Femur (tissue), 1 donor: ENCODE measurements at places on chromosomes 16 and 17.

DNA sequence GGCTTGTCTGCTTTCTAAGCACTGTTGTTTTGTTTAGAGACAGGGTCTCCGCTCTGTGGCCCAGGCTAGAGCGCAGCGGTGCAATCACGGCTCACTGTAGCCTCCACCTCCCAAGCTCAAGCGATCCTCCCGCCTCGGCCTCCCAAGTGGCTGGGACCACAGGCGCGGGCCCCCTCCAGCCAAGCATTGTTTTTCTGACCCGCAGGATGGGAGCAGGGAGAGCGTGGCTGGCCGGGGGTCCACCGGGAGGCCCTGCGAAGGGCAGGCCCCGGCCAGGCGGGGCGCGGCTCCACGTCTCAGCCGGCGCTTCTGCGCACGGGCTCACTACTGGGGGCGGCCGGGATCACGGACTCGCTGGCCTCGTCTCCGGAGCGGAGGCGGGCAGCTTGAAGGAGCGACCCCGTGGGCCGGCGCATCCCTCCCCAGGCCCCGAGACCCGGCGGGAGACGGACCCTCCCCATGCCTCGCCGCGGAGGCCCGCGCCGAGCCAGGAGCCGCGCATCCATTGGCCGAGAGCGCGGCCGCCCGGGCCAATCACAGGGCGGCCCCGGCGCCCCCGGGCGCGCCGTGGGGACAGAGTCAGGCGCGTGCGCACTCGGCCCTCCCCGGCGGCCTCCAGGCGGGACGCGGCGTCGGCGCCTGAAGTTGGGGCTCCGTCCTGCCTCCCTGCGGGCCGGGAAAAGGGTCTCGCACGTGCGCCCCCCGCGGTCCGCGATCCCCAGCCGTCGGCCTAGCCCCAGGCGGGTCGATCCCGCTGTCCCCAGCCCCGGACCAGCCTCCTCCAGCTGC is 24.9 kb downstream of the ACTG1 start:
- peak; percentile 89 for DNase-seq

DNA sequence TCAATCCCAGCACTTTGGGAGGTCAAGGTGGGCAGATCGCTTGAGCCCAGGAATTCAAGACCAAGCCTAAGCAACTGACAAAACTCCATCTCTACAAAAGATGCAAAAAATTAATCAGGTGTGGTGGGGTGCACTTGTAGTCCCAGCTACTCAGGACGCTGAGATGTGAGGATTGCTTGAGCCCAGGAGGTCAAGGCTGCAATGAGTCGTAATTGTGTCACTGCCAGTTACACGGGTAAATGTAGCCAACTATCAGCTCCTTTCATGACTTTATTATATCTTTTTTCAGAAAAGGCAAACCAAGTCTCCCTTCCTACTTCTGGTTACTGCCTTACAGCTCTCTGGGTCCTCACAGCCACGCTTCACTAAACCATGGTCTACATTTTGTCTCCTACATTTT is 4.0 kb downstream of the SDF2 start:
- DNase-seq: no peak

- peak; percentile 87 for DNase-seq
Measured at GRCh38 chr16:57485916-57486857, at the start of gene DOK4. Gene DOK4, minus strand, starts transcription at chr16:57486493. Its CDS starts 6,986 bp downstream, at chr16:57479507.

- peak; percentile 18 for DNase-seq
Measured at GRCh38 chr16:9199311-9199710, 107.9 kb downstream of the HAPSTR1 start.

- DNase-seq: no peak
Measured at GRCh38 chr16:46612121-46612520, 9.1 kb downstream of the SHCBP1 start.

DNA sequence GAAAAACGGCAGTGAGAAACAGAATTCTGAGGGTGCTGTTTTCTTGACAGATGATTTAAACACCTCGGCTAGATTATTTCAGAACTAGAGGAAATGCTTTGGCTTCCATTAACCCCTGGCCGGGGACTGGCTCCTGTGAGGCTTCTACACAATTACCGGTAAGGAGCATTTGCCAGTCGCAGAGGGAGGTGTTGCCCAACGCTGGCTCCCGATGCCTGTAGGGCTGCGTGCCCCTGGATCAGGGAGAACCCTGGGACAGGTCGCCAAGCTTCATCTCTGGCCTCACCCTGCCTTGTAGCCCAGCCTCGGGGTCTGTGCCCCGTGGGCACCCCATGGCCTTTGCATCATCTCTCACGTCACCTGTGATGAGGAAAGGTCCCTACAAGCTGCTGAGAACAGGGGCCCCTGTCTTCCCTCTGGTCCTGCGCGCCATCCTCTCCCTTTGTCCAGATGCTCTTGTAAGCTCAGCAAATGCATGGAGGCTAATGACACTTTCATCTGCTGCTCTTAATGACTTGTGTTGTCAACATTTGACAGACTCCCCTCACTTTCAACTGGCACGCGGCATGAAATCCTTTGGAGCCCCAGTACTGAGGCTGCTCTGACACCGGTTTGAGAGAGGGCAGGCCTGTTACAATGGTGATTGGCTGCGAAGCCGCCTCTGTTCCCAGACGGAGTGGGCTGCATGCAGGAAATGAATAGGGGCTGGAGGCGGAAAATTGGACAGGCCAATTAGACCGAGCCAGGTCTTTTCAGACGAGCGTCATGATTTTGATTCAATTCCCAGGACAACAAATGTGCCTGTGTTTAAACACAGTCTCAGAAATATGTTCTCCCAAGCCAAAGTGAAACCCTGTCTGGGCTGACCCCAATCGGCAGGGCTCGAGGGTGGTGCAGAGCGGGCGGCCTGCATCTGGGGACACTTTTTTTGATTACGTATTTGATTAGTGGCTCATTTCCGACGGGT is 85.5 kb upstream of the DOC2B start:
- peak; percentile 78 for DNase-seq

DNA sequence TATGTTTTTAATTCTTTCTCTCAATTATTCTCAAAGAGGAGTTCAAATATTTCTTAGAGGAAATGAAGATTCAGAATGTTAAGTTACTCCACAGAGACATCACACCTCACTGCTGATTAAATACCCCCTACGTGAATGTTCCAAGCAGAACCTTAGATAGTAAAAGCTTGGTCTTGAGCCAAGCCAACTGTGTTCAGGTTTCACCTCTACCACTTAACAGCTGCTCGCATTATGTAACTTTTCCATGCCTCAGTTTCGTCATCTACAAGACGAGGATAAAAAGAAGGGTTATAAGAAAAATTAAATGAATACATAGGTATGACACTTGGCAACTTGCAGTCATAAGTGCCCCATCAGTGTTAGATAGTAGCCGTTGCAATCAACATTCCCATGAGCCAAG is 356.2 kb downstream of the RBFOX1 start:
- DNase-seq: no peak

GRCh38 chr17:34275881-34276280 is 5.9 kb downstream of the CCL7 start:
- no peak for DNase-seq

- no peak for DNase-seq
Measured at GRCh38 chr17:17420082-17420481, 56.7 kb upstream of the MED9 start.

DNA sequence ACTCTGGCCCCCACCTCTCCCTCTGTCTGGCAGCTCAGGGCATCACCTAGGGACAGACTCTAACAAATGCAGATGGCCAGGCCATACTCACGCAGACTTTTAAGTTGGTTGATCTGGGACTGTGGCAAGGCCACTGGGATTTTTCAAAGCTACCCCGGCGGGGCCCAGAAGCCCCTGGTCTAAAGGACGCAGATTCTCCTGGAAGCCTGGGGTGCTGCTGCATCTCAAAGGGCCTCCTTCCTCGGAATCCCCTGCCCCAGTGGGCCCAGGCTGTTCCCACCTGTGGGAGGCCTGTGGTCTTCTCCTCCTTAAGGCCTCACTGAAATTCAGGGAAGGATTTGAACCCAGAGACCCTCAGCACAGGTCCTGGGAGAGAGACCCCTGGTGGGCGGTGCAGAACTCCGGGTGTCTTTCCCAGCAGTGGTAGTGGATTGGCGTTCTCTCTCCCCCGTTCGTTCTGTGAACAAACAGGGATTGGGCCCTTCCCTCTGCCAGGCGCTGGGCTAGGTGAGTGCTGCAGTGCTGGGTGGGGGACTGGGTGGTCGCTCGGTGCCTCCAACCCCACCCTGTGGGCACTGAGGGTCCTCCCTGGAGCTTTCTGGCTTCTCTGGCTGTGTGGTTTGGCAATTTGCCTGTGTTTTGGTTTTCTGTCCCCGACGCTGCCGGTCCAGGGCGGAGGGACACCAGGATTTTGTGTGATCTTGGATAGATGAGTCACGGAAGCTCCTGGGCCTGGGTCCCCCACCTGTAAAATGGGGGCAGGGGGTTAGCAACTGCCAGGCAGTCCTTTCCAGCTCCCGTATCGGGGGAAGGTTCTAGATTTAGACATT is 160.5 kb upstream of the GSE1 start:
- DNase-seq: no peak

DNA sequence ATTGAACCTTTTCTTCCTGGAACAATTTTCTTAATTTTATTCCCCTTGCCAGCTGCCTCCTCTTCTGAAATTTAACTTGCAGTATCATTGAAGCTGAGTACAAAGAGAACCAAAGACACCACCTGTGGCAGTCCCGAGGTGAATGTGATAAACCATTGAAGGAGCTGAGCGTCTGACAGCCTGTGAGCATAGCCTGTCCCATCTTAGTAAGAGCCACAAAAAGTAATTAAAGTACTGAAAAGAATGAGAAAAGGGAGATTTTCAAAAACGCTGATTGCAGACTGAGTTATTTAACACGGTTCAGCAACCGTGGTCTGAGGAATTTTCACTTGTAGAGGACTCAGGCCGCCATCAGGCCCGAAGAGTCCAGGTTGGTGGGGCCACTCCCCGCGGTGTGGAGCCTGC is 27.2 kb upstream of the ST6GALNAC1 start:
- no peak for DNase-seq

DNA sequence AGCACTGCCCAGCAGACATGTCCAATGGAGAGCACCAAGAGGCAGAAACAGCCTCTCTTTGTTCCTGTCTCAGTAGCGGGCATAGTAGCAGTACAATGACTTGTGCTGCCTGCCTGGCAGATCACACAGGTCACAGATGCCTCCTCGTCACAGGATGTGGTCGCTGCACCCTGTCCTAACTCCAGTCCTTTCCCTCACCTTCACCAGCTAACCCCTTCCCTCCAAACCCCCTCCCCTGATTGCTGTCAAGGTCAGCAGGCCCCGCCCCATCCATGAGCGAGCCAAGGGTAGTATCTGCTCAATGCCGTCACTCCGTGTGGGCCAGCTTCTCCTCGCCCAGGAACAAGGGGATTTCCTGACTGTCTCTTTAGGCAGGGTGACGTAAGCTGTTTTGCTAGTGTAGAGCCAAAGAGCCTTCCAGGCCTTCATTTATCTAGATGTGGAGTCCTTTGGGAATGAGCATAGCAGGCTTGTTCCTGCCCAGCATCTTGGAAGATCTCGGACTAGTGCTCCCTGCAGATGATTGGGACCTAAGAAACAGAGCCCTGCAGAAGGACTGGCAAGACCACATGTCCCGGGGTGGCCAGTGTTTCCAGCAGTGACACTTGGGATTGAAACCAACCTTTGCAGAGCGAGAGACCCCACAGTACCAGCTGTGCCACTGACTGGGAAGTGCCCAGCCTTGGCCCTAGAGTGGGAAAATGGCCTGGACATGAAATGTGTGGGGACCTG is 75.9 kb upstream of the TNRC6C start:
- DNase-seq: peak; percentile 68

DNA sequence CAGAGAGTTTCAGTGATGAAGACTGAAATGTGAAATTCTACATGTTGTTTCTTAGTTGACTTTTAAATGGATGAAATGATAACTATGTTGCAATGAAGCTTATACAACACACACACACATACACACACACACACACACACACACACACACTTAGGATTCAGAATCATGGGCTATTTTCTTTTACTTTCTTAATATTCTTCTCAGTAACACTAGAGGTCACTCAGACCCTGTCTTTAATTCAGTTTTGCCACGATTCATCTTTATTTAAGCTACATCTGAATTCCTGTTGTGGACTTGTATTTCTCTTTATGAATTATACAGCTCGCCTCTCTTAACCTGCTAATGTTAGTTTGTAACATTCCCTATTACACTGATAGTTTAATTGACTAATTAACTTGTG is 109.6 kb upstream of the GOT2 start:
- DNase-seq: no peak

- no peak for DNase-seq
Measured at GRCh38 chr16:87554754-87555427, 47.4 kb upstream of the JPH3 start.

DNA sequence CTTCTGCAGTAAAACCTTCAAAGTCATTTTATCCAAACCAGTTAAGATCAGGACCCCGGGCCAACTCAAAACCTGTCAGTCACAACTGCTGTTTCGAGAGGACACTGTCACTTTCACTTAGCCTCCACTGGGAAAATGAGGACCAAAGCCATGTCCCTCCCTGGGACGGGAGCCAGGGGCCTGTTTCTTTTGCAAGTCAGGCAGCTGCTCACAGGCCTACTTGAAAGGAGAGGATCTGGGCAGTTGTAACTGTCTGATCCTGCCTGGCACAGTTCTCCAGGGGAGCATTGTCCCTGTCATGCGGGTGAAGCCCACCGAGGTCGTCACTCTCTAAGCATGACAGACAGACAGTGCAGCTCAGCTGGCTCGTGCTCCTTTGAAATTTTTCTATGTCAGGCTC is 276.2 kb downstream of the NPIPA8 start:
- DNase-seq: no peak

DNA sequence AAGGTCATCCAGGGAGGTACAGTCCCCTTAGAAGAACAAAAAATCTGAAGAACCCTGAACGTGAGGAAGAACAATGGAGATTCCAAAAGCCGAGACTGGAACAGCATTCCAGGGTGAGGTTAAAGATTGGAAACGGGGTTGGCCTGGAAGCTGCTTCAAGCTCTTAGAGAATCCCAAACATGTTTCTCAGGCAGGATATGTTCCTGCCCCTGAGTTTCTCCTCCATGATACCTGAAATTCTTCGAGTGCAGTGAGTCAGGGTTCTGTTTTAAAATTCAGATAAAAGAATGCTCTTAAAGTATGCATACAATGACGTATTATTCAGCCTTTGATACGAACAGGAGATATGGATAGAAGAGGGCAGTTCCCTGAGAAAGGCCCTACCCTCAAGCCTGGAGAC is 293.1 kb downstream of the HS3ST3B1 start:
- DNase-seq: no peak

DNA sequence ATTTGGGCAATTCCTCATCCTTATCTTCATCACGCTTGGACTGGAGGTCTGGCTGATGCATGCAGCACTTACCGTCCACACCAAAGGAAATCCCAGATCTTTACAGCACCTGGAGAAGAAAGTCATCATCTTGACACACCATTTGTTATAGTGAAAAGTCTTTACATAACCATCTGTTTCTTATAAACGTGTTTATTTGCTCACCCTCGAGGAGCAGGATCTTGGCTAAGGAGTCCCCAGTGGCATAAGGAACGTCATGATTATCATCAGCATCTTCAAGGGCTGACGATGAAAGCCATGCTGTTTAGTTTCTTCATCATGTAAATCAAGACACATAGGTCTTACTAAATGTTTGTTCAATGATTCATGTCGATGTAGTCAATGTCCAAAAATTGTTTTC is 248.8 kb upstream of the ELAC2 start:
- DNase-seq: no peak

GRCh38 chr17:17499402-17500145 is 3.4 kb upstream of the RASD1 start:
- no peak for DNase-seq
